Activated CD8-positive, alpha-beta memory T cell treated with anti-CD3 and anti-CD28 coated beads for 4 hours (primary cell): ENCODE measurements at places on chromosomes 1 and 21.

- no peak for DNase-seq
These were observed 33.2 kb downstream of the BRINP3 start for GRCh38 chr1:190444464-190444863.

DNA sequence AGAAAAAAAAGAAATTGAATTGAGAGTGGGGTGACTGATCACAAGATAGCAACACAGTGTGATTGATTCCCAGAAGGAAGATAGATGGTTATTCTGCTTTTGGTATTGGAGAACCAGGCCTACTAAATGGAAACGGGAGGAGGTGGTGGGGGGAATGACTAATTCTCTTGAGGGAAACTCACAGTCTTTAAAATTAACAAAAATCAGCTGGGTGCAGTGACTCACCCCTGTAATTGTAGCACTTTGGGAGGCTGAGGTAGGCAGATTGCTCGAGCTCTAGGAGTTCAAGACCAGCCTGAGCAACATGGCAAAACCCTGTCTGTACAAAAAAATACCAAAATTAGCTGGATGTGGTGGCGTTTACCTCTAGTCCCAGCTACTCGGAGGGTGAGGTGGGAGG, 134.6 kb upstream of the PDE4B start:
- no peak for DNase-seq

- no peak for DNase-seq
These were observed 40.2 kb upstream of the MPZL1 start for GRCh38 chr1:167681451-167682098.

DNA sequence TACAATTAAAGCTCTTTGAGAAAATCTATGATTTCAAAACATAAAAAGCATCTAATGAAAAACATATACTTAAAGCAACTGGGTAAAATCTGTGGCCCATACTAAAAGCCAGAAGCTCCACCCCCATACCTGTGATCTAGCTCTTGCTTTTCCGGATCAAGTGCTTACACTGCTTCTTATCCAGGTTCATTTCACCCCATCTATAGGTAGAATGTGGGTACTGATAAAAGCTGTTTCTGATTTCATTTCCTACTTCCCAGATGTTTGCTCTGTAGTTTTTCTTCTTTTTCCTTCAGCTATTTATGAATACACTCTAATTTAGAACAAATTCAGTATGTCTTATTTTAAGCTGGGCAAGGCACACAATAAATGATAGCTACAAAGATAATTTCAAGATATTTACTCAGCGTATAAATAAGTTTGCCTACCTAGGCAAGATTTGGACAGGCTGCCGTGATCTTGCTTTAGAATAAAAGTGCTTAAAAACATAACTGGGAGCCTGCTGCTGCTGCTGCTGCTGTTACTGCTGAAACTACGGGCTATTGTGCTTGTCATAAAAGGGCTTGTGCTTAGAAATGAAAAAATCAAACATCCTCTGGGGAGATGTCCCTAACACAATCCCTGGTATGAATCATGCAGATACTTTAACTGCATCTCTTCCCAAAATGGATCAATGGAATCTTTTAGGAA, 2.1 kb downstream of the SIPA1L2 start:
- DNase-seq, result no peak

GRCh38 chr1:241688940-241689368, 36.9 kb downstream of the WDR64 start:
- DNase-seq, result no peak

DNA sequence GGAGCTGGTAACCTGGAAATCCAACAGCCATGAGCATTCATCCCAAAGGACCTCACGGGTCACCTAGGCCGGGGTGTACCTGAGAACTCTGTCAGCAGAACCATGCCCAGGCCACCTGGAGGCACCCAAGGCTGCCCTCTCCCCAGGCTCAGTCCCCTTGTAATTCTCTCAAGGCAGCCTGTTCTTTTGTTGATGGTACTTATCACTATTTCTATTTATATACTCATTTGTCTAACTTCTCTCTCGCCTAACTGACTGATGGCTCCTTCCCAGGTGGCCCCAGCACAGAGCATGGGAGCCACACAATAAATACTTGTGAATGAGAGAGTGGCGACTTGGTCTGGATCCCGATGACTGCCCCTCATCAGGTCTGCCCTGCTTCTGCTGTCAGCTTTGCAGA, 16.7 kb downstream of the CASP9 start:
- DNase-seq, result no peak

DNA sequence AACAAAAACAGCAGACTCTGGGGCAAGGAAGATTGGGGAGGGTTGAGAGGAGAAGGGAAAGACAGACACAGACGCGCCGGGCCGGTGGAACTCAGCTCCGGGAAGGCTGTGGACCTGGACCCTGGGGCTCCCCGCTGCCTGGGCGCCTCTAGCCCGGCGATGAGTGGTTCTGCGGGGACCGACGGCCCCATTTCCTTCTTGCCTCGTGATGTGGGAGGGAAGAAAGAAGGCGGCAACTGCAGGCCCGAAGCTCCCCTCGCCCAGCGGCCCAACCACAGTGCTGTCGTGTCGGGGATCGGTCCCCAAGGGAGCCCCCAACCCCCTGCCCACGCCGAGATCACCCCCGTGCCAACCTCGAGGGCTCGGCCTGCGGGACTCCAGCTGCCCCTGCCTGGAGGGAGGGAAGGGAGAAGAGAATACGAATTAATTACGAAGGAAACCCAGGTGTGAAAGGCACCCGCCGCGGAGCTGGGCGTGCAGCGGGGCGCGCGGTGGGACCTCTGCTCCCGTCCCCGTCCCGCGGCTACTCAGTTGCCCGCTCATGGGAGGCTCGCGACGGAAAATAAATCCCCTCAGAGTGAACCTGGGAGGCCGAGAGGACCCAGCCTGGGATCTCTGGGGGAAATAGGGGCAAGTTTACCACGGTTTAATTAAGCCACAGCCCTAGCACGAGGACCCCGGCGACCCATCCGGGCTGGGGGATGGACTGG, 7.4 kb downstream of the FOXD3 start:
- DNase-seq, result no peak

- no peak for DNase-seq
These were observed 45.5 kb downstream of the UCHL5 start for GRCh38 chr1:193013707-193014106.

GRCh38 chr1:169109561-169110134, 3.2 kb downstream of the ATP1B1 start:
- no peak for DNase-seq
